Naive thymus-derived CD4-positive, alpha-beta T cell (primary cell): ENCODE measurements at places on chromosomes 2 and 18. TPM values are rescaled to one million over a fixed set of nuclear protein-coding genes. Genes with fewer than 3 reads are reported as not detected.
A peak's percentile ranks its signal among the peaks of the same experiment; 100 is the strongest.

GRCh38 chr2:26164231-26164630 is 8.7 kb upstream of the GAREM2 start:
- no peak for DNase-seq

- no peak for DNase-seq
Observed at GRCh38 chr2:231924889-231925275, 1.3 kb downstream of the NPPC start.

DNA sequence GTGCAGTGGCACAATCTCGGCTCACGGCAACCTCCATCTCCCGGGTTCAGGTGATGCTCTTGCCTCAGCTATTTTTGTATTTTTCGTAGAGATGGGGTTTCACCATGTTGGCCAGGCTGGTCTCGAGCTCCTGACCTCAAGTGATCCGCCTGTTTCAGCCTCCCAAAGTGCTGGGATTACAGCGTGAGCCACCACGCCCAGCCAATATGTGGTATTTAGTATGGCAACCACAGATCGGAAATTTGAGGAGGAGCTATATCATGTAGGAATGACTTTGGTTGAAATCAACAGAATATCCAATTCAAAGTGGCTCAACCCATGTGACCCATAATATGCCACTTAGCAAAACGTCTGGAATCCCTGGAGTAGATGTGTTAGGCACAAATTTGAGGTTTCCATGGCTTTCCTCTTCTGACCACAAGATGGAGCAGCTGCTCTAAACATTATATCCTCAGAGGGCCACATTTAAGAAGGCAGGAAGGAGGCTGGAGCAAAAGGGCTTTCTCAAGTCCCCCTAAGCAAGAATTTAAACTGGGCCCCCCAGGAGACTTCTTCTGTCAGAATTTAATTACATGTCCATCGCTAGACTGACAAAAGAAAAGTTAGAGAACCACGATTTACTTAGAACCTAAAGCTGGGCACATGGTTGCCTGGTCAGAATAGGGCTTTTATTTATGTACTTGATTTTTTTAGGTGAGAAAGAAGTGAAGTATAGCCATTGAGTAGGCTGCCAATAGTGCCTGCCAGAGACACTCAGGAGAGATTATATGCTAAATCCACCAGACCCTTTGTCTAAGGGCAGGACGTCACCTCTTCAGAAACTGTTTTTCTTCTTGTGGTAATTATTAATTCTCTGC is 49.6 kb upstream of the ITSN2 start:
- peak; percentile 38 for DNase-seq

DNA sequence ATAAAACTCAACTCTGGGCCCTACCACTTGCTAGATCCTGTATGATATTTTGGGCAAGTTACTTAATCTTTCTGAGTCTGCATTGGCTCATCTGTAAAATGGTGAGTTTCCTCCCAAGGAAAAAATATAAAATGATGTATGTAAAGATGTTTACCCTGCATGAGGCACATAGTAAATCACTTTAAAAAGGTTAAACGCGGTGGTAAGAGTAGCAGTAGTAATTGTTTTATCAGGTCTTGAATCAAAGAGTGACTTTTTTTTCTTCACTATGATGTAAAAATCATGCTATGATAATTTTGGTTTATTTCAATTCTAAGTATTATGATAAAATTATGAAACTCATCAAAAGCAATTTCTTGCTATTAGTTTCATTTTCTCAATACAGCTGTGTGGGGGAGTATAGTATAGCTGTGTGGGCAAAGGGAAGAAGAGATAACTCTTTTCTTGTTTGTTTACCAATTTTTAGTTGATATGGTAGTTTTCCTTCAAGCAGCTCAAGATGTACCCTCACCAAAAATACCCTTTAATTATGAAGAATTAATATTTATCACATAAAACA is 10.7 kb downstream of the ARHGAP15 start:
- DNase-seq = no peak

RANBP2 gene
- 19.1 TPM for polyA plus RNA-seq

CFAP221 gene
- polyA plus RNA-seq = not detected

RAB27B gene
- 1.3 TPM for polyA plus RNA-seq

GPAT2 gene
- polyA plus RNA-seq = 0.34 TPM

EPB41L3 gene
- 1.9 TPM for polyA plus RNA-seq

OSBPL6 gene
- polyA plus RNA-seq = 0.71 TPM
